Liver (tissue), 10 donors: ENCODE measurements at places on chromosomes 7 and 10.

- H3K36me3 ChIP-seq, result no peaks in the 10 kb centered on the region
- H3K4me1 ChIP-seq, result peaks cover 5% of the 10 kb centered on the region
- DNase-seq, result no peak
Measured at GRCh38 chr7:157284229-157285014, 52.4 kb upstream of the DNAJB6 start.

DNA sequence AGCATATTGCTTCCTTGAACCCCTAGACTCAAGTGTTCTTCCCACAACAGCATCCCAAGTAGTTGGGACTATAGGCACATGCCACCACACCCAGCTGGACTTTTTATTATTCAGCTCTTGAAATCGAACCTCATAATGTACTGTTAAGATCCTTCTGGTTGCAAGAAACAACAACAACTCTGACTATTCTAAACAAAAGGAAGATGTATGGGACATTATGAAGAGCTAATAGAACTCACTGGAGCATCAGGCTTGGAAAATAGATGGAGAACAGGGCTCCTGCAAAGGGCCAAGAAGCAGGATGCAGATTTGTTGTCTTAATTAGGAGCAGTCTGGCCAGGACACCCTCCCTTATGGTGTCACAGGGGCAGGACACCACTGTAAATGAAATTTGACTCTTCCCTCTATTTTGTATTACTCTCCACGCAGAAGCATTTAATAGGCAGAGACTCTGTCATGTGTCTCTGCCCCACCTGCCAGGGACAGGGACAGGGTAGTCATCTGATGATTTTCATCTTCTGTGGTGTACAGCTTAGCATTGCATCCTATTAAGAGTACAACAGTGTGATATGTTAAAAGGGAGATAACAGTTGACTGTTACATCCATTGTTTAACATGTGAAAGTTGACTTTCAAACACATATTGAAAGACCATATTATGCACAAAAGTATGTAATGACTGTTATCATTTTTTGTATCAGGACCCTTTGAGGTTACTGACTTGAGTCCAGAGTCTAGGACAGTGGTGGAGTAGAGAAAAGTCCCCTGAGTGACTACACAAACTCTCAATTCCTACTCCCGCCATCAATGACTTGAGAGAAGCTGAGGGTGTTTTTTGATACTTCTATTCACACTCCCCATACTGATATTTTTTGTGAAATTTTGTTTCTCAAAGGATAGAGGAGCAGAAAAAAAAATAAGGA lies 157.3 kb downstream of the LRRC4 start:
- no peak overlapping the region for H3K4me3 ChIP-seq
- H3K36me3 ChIP-seq, result no peaks in the 10 kb centered on the region
- no peaks in the 10 kb centered on the region for H3K27me3 ChIP-seq
- H3K27ac ChIP-seq, result no peak overlapping the region

- H3K4me3 ChIP-seq, result no peak overlapping the region
- no peak overlapping the region for H3K27ac ChIP-seq
- no peaks in the 10 kb centered on the region for H3K4me1 ChIP-seq
Measured at GRCh38 chr10:17418249-17418648, 36.1 kb downstream of the ST8SIA6 start.

DNA sequence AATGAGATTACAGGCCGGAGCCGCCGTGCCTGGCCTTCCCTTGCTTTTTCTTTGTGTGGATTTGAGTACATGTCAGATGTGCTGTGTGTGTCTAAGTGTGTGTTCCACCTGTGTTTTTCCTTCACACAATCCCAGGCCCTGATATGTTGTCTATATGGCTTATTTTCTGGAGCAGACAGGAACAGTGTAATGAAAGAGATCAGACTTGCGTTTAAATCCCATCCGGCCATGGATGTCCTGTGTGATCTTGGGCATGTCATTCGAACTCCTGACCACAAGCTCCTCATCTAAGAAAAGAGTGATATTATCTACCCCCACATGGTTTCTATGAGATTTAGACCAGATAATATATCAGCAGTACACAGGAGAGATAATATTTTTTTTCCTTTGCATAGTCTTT lies 37.2 kb downstream of the APBB1IP start:
- no peaks in the 10 kb centered on the region for H3K36me3 ChIP-seq
- H3K27ac ChIP-seq, result no peak overlapping the region
- H3K4me3 ChIP-seq, result no peak overlapping the region
- DNase-seq, result no peak
- no peaks in the 10 kb centered on the region for H3K4me1 ChIP-seq

GRCh38 chr7:50266635-50267386 lies 37.7 kb upstream of the IKZF1 start:
- no peaks in the 10 kb centered on the region for H3K4me1 ChIP-seq
- no peaks in the 10 kb centered on the region for H3K36me3 ChIP-seq
- H3K27ac ChIP-seq, result no peak overlapping the region
- DNase-seq, result no peak

GRCh38 chr7:1990001-1990670 lies 242.6 kb downstream of the MAD1L1 start:
- no peaks in the 10 kb centered on the region for H3K36me3 ChIP-seq
- H3K27ac ChIP-seq, result no peak overlapping the region
- H3K4me1 ChIP-seq, result peaks cover 9% of the 10 kb centered on the region
- H3K4me3 ChIP-seq, result no peak overlapping the region
- H3K27me3 ChIP-seq, result no peaks in the 10 kb centered on the region

GRCh38 chr7:154770962-154771361 lies 232.0 kb downstream of the PAXIP1 start:
- H3K27ac ChIP-seq, result no peak overlapping the region
- no peaks in the 10 kb centered on the region for H3K36me3 ChIP-seq
- H3K4me1 ChIP-seq, result no peaks in the 10 kb centered on the region
- no peak overlapping the region for H3K4me3 ChIP-seq
- H3K27me3 ChIP-seq, result no peaks in the 10 kb centered on the region
- no peak for DNase-seq

DNA sequence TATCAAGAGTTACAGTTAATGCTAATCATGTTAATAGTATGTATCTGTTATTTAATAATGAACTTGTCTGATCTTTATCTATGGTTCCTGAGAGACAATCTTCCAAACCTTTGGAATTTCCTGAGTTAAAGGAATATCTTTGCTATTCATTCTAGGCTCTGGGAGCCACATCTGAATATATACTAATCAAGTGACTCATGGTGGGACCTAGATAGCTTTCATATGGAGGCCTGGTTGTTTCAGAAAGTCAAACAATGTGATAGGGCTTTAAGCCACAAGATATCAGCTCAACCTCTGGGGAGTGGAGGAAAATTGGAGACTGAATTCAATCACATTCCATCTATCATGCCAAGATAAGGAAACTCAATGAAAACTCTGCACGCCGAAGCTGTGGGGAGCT lies 746.4 kb downstream of the TNS3 start:
- no peaks in the 10 kb centered on the region for H3K36me3 ChIP-seq
- H3K4me3 ChIP-seq, result no peak overlapping the region
- no peak for DNase-seq
- no peak overlapping the region for H3K27ac ChIP-seq

GRCh38 chr7:111517549-111517951 lies 44.7 kb downstream of the IMMP2L start:
- H3K4me1 ChIP-seq, result peaks cover 2% of the 10 kb centered on the region
- H3K27ac ChIP-seq, result peak overlapping the region; percentile 75
- H3K4me3 ChIP-seq, result peak overlapping the region; percentile 31
- peaks cover 4% of the 10 kb centered on the region for H3K36me3 ChIP-seq

GRCh38 chr7:5625938-5626337 lies 155.5 kb downstream of the RNF216 start:
- peaks cover 2% of the 10 kb centered on the region for H3K4me1 ChIP-seq
- no peak overlapping the region for H3K4me3 ChIP-seq
- no peak for DNase-seq
- H3K36me3 ChIP-seq, result peaks cover 3% of the 10 kb centered on the region
- no peaks in the 10 kb centered on the region for H3K27me3 ChIP-seq
- H3K27ac ChIP-seq, result no peak overlapping the region
